ENCODE measurements at places on chromosomes 7 and 10.

DNA sequence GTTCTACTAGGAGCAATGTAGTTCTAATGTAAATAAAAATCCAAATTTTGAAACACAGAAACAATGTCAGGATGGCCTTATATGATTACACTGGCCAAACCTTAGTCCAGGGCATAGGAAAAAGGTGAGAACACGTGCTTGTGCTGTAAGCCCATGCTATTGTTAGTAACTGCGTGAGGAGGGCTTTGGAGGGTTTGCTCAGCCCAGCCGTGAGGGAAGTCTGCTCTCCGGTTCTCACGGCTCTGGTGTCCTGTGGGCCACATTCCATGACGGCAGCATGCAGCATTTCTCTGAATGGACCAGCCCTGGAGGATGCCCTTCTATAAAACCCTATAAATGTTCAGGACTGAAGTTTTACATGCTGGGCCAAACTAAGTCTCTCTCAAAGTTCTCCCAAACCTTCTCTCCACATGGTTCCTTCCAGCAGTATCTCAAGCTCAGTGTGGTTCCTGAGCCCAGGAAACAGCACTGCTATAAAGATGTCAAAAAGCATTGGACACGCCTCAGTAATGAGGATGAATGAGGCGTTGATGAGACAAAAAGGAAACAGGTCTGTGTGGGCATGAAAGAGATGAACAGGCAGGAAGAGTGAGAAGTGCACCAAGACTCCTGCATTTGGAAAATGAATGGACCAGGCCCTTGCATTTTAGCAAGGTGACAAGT, 174.8 kb upstream of the CDCA7L start:
- no peak for DNase-seq

DNA sequence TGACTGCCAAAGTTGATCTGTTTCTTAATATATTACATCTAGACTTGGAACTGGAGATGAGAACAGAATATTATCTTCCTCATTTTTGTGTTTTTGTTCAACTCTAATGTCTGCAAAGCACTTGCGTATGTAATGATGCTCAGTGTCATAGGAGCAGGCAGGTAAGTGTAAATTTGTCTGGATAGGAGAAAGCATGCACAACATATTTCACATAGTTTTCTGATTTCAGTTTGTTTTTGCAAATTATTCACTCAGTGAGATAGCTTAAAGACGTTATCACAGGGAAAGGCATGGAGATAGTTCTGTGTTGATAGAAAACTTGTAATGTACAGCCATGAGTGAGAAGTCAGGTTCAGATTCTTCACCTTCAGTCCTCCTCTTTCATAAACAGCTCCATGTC, 84.8 kb downstream of the CFTR start:
- no peak for DNase-seq

- no peak for DNase-seq
Measured at GRCh38 chr10:13491747-13492360, 37.0 kb downstream of the BEND7 start.

DNA sequence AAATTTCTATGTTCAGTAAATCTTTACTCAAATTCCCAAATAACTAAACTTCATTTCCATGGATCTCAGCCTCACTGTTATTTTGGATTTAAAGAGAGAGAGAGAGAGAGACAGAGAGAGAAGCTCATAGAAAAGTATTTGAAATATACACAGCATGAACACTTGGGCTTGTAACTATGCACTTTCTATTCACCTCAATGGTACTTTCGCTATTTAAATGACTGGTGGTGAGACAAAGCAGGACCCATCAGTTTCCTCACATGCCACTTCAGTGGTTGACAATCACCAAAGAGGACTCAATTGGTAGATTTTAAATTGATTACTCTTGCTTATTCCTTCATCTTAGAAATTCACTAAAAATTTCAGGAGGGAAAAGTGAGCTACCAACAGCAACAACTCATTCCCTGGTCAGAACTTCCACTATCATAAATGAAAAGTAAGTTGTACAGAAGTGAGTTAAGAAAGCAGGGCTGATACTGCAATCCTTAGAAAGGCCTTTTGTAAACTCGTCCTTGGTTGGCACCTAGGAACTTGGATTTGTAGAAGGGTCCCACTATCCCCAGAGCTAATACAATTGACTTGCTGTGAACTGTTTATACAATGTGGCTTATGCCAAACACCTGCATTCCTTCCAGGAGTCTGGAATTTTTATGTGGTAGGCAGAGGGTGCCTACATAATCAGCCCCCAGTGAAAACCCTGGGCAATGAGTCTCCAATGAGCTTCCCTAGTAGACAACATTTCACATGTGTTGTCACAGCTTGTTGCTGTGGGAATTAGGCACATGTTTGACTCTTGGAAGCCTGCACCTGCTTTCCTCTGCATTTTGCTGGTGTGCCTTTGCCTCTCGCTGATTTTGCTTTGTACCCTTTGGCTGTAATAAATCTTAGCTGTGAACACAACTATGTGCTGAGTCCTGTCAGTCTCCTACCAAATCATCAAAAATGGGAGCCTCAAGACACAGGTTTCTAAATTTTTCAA, 10.8 kb downstream of the ERLIN1 start:
- DNase-seq = no peak

DNA sequence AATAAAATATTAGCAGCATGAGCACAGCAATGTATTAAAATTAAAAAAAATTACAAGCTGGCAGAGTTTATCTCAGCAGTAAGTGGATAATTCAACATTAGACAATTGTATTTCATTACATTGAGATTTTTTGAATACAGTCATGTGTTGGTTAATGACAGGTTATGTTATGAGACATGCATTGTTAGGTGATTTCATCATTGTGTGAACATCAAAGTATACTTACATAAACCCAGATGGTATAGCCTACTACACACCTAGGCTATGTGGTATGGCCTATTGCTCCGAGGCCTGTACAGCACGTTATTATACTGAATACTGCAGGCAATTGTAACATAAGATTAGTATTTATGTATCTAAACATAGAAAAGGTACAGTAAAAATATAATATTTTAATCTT, 29.7 kb downstream of the CCDC6 start:
- DNase-seq = no peak

DNA sequence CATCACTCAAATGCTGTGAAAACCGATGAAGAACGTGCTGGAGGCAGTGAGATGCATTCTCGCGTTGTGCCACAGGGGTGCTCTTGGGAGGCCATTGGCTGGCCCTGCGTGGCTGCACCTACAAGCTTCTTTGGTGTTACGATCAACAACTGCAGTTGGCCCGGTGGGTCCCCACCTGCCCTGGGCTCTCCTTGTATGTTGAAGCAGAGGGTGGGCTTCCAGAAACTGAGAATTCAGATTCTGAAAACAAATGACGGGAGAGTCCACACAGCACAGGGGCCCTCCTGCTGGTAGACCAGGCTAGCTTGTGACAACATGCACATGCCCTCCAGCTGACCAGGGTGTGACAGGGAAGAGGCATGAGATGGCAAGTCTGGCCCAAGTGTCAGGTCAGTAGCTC, 23.7 kb upstream of the DDC start:
- peak; percentile 16 for DNase-seq

DNA sequence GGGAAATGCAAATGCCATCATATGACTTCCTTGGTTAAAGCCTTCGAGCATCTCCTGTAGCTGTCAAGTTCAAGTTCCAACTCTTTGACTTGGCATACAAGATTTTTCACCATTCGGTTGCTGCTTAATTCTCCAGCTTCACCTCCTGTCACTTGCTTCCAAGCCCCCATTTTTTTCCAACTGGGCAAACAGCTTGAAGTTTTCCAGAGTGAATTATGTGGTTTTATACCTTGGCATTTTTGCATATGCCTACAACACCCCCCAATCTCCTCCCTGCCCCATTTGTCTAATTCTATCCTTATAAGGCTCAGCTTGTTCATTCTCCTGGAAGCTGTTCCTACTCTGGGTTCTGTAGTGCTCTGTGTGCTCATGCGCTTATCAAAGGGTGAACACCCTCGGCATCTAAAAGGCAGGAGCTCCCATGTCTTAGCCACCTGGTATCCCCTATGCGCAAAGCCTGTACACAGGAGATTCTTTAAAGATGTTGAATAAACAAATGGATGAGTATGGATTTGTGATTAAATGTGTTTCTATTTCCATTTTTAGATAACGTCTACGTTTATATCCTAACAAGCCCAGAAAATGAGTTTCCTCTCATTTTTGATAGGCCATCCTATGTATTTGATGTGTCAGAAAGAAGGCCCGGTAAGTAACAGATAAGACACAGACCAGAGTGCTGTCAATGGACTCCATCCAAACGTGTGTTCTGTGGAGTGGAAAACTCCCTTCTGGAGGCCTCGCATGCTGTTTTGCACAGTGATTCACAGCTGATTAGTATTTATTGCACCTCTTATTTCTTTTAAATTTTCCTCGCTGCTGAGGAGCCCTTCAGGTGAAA, 52.5 kb downstream of the CDHR3 start:
- DNase-seq = peak; percentile 66

DNA sequence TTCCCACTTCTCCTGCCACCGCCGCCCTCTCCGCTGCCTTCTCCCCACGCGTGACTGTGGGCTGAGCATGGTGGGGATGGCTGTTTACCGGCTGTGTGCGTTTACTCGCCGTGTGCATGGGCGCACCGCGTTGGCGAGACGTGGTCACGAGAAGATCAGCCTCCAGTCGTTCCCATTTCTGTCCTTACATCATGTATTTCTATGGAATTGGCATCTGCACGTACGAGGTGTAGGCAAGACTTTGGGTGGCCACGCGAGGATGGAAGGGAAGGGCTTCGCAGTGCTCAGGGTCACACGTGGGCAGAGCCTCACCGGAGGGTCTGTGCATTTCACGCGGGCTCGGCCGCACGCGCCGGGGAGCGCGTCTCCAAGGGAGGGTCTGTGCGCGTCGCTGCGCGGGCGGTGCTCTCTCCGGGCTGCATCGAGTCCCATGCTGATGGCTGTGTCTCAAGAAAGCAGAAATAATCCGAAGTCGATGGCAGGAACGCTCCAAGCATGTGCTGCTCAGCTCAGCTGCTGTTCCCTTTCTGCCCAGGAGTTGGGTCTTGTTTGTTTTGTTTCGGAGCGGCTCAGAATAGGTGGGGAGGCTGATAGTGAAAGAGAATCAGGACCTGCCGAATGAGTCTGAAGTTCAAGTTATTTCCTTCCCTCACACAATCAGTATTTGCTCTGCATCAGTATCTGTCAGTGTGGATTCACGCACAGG, 973 bp downstream of the CAMK1D start:
- peak; percentile 63 for DNase-seq

- DNase-seq = no peak
Measured at GRCh38 chr7:17546592-17546991, 248.1 kb downstream of the AHR start.

DNA sequence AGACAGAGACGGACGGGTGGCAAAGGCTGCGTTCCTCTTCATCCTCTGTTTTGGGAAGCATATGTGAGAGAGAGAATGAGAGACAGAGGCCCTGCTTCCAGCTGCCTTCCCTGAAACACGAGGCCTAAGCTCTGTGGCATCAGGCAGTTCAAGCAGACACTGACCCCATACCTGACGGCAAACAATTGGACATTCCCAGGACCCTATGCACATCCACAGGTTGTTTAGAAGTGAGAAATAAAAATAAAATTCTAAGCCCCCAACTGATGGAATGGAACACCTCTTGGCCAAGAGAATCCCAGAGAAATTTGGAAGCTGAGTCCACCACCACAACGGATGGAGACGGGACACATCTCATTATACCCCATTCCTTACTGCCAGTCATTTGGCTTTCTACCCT, 105.3 kb downstream of the CPXM2 start:
- no peak for DNase-seq

DNA sequence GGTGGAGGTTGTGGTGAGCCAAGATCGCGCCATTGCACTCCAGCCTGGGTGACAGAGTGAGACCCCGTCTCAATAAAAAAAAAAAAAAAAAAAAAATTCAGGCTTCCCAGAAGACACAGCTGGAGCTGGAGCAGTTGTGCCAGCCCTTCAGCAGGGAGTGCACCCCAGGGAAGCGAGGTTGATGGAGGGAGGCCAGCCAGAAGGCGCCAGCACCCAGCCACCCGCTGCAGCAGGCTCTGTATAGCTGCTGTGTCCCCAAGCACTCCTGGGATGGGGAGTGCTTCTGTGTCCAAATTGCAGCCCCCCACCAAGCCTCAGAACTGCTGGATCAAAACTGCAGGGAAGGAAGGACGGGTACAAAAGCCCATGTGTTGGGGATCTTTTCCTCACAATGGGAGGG, 47.8 kb downstream of the COBL start:
- no peak for DNase-seq

- DNase-seq = no peak
Measured at GRCh38 chr7:9029681-9030530, 596.5 kb downstream of the NXPH1 start.

DNA sequence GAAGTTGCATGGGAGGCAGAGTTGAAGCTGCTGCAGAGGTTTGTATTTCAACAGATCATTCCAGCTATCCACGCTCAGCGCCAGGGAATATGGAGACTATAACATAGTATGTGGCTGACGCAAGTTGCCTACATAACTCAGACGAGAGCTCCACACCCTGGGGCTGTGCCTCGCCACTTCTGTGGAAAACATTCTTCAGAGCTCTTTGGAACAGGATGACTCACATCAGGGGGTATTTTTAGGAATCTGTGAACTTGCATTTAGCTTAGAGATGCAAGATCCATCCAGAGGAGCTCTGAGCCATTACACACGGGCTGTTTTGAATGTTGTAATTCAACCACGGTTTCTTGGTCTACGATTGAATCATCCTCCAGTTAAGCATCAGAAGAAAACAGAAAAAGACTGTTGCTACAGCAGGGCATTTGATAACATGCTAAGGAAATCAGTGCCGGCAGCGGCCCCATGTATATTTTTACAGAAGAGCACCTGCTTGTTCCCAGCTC, 481.5 kb upstream of the AKR1E2 start:
- no peak for DNase-seq

- no peak for DNase-seq
Measured at GRCh38 chr7:157499121-157499834, 162.5 kb downstream of the DNAJB6 start.

- DNase-seq = no peak
Measured at GRCh38 chr10:104033401-104033930, 52.2 kb downstream of the COL17A1 start.

DNA sequence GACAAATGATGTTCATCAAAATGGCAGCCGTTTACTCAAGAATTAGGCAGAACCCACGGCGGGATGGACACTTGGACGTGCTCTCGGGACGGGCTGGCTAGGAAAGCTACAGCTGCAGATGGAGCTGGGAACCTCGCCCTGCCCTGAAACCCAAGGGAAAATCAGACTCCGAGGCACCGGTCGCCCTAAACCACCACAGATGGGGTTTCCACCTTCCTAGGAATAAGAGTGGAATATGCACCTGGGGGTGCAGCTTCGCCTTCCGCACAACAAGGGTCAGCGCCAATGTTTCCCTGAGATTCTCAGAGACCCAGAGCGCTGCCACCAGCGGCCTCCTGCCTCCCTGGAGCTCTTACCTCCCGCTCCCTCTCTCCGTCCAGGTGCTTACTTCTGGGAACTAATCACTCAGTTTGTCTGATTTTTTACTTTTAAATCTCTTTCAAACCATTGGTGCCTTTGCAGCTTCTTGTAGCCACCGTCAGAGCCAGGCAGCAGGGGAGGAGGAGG, 122.7 kb downstream of the DYNC2I1 start:
- no peak for DNase-seq

DNA sequence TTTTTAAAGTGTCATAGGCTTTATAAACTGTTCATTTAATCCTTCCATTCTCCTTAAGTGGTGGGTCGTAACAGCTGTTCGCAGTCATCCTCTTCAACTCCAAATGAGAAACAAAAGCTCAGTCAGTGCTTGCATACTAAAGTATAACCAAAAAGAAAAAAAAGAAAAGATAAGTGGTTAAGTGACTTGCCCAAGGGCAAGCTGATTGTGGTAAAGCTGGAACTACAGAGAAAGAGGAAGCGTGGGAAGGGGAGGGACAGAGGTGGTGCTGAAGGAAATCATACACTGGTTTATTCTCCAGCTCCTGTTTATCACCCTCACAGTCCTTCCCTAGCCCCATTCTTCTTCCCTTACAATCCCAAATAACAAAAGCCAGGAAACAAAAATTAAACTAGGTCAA, 29.6 kb downstream of the IDE start:
- DNase-seq = peak; percentile 63

Data from hematopoietic multipotent progenitor cell treated with erythropoietin and hydrocortisone succinate and interleukin-3 and kit ligand, for 8 days (in vitro differentiated cells).